ENCODE measurements at places on chromosomes 16 and 17. TPM values are rescaled to one million over a fixed set of nuclear protein-coding genes. Genes with fewer than 3 reads are reported as not detected.

The EVI2B gene
- total RNA-seq, result 12.7 TPM

The RAMP2 gene
- total RNA-seq, result 27.1 TPM

DNA sequence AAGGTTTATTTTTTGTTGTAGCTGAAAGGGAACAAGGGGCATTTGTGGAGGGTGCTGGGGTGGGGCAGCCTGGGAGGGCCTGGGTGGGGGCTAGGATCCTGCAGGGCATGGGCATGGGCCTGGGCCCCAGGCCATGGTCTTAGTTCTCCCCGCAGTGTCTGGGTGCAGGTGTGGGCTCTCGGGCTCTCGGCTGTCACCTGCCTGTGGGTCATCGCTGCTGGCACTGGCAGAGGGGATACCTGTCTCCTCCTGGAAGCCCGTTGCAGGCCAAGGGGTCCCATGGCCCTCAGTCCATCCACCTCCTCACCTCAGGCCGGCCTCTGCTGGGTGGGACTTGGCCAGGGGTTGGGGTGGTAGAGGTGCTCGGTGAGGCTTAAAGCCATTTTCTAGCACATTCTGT, 30.3 kb downstream of the TSC2 start:
- H3K4me3 ChIP-seq, result no peak overlapping the region

DNA sequence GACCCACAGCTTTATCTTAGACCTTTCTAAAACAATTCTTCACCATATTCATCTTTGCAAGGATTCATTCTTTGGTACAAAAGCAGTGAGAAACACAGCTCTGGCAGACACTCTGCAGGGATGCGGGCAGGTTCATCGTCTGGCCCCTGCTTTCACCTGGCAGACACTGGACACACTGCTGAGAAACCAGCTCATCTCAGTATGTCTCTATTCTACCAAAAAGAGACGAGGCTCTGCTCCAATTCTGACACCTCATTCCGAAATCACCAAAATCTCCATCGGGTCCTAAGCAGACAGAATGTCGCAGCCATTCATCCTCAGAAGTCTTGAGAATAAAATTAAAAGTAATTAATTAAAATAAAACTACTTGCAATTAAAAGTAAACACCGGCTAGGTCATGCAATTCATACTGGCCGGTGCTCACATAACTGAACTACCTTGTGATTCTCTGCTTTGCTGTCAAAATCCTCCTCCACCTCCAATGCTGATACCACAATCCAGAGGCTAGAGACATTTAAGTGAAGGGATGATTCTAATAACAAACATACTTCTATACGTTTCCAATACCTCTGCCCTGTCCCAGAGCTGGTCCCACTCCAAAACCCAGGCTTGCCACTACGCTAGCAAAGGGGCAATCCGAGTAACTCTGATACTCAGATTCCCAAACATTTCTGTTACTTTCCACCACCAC, 1.3 kb downstream of the RNF157 start:
- no peaks in the 10 kb centered on the region for H3K36me3 ChIP-seq
- DNase-seq, result no peak
- no peaks in the 10 kb centered on the region for H3K27me3 ChIP-seq
- no peak overlapping the region for H3K27ac ChIP-seq

DNA sequence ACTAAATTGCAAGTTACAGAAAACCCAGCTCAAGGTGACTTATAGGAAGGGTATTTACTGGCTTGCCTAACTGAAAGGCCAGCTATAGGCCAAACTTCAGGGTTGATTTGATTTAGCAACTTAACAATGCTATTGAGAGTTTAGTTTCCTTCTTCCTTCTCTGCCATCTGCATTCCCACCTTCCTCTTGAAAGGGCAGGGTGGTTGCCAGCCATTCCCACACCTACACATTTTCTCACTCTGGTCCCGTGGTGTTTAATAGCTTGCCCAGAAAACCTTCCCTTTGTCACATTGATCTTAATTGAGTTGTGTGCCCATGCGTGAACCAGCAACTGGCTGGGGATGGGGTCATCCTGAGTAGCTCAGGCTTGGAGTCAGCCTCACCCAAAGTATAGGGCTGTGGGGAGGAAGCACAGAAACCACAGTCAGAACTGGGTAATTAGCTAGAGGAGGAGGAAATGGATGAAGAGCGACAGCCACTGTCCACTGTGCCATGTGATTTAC, 194.7 kb downstream of the SPECC1 start:
- no peak for DNase-seq
- peaks cover 10% of the 10 kb centered on the region for H3K4me1 ChIP-seq
- no peak overlapping the region for H3K4me3 ChIP-seq
- H3K27ac ChIP-seq, result no peak overlapping the region

GRCh38 chr16:66416939-66417700, 10.0 kb upstream of the BEAN1 start:
- H3K4me3 ChIP-seq, result no peak overlapping the region
- no peak overlapping the region for H3K27ac ChIP-seq
- DNase-seq, result no peak
- no peaks in the 10 kb centered on the region for H3K4me1 ChIP-seq

DNA sequence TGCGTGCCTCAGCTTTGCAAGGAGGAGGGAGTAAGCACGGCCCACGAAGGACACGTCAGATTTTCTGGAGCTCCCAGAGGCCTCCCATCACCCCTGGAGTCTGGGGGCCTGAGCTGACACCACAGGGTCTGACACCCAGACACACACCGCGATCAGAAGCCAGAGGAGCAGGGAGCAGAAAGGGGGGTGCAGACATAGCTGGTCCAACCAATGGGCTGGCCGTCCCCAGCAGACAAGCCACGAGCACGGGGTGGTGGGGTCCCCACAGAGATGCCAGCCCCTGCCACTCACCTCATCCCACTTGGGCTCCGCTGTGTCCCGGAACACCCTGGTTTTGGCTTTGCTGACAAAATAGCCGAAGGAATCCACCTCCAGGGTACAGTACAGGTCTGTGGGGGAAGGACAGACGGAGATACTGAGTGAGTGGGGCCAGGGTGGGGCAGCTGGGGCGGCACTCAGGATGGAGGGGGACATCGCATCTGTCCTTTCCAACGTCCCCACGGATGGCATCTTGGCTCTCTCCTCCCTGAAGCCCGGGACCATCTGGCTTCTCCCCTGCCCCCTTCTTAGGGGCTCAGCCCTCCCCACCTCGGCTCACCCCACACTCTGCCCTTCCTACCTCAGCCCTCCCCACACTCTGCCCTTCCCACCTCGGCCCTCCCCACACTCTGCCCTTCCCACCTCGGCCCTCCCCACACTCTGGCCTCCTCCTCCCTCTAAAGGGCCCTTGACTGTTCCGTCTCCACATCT, 53.5 kb downstream of the TIMM22 start:
- peak; percentile 42 for DNase-seq
- no peaks in the 10 kb centered on the region for H3K36me3 ChIP-seq

DNA sequence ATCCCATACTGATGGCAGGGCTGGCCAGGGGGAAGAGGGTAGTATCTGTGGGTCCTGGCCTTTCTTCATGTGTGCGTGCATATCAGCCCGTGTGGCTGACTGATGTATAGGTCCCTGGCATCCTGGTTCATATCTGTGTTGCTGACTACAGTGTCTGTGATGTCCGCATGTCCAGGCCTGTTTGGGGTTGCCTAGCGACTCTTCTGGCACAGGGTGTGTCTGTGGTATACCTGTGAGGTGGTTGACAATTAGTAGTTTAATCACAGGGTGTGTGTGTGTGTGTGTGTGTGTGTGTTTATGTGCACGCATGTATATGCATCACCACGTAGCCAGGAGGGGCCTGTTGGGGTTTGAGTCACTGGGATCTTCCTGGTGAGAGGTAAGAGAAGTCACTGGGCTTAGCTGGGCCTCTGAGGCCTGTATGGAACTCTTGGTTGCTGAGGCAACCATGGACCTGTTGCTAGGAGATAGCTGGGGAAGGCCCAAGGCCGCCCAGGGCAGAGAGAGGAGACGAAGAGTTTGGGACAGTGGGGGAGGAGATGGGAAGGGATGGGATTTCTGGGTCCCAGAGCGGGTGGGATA, 603 bp upstream of the TMEM95 start:
- H3K36me3 ChIP-seq, result no peaks in the 10 kb centered on the region
- peaks cover 7% of the 10 kb centered on the region for H3K4me1 ChIP-seq
- DNase-seq, result no peak
- no peak overlapping the region for H3K27ac ChIP-seq
